Fibroblast of skin of abdomen (primary cell): ENCODE measurements at places on chromosomes 5 and 9.

DNA sequence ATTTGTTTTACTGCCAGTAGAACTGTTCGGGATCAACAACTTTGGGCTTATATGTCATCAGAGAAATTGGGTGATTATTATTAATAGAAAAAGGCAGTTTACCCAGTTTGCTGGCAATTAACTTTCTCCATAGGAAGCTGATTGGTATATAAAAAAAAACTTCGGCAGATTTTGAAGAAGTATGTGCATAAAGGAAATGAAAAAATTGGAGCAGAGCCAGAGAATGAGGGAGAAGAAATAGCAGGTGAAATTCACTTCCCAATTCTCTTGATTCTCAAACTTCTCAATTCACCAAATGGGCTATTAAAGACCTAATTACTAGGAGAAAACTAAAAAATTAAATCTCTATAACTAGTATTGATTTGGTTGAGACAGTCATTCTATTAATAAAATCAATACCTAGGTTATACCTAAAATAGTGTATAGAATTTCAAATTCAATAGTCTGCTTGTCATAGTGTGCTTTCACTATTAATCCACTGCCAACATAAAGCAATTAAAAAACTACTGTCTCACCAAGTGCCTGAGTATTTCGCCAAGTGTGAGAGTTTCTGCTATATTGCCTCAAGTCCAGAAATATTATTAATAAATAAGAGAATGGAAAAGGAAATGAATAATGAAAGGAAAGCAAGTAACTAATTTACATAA, 47.5 kb downstream of the STX17 start:
- DNase-seq: no peak

DNA sequence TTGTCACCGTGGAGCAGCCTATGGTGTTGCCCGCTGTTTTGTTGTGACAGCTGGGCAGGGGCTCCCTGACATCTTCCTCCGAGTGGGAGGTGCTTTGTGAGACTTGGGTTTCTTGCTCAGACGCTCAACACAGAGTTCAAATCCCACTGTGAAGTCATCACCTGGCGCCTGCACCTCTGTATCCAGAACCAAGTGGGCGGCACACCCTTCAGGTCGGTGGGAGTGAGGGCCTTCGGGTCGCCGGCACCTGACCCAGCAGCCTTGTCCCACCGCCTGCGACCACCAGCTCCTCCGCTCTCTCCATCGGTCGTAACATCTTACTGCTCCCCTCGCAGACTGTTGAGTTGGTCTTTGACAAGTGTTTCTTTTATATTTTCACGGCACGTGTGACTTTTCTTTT, 37.6 kb upstream of the EXOC3 start:
- DNase-seq: no peak

DNA sequence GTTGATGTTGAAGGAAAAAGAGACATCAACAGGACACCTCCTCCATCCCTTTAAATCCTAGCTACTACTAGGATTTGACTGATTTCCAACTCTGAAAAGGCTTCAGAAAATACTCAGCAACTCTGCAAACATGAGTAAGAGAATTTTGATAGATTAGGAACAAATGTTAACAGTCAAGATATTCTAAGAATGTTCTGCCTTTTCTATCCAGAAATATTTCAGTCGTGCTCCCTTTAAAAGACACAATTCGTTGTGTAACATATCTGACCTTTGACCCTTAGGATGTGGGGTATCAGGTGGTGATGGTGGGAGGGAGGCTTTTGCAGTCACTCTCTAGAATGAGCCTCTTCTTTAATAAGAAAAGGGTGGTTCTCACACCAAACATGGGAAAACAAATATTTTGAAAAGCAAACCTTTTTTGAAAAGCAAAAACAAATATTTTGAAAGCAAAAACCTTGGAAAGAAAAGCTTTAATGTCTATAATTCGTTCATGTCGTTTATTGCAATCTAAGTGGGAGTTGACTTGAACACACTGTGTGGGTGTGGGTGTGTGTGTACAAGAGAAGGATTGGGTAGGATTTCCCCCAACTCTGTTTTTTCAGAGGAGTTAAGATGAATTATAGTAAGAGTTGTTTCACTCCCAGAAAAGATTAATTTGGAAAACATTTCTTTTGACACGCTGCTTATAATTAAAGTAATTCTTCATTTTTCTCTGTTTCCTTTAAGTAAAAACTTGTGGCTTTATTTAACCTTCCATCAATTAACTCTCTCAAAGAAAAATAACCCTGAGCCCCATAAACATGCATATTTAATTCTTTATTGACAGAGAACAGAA, 152.8 kb downstream of the TMEM167A start:
- no peak for DNase-seq

DNA sequence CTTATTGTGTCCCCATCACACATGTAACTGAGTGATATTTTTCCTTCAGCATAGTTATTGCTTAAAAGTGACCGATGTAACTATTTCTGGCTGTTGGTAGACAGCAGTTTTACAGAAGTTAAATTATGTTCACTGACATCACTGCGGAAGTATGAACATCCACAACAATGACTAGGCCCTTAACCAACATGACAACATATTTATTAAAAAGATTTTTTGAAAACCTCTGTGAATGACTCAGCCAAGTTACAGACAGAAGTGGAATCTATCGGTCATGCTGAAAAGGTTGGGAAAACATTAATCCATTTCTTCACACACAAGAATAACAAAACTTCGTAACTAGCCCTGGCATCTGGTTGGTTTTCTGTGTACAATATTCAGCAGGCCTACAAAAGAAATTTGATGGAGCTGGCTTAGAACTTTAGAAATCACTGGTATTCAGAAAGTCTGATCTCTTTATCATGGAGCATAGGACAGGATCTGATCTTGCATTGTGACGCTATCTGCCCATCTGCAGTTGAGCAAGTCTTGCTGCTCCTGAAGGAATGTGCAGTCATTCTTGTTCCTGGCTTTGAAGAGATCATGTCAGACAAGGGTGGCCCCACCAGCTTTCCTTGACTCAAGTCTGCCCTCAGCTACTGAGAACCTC, 6.5 kb downstream of the GLIS3 start:
- DNase-seq: peak; percentile 97

DNA sequence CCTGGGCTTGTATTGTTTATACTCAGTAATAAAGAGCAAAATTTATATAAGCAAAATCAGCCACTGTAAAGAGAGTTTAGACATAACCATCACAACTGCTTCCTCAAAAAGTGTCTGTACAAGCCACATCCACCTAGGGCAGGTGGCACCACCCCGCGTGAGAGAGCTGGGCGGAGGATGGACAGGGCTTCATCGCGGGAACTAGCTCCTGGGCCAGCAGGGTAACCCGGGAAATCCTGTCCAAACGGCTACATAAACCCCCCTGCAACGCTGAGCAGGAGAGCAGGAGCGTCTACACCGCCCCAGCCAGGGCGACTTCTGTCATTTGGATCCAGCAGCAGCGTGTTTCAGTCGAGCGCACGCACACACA, 1.3 kb downstream of the SLC6A3 start:
- DNase-seq: no peak

DNA sequence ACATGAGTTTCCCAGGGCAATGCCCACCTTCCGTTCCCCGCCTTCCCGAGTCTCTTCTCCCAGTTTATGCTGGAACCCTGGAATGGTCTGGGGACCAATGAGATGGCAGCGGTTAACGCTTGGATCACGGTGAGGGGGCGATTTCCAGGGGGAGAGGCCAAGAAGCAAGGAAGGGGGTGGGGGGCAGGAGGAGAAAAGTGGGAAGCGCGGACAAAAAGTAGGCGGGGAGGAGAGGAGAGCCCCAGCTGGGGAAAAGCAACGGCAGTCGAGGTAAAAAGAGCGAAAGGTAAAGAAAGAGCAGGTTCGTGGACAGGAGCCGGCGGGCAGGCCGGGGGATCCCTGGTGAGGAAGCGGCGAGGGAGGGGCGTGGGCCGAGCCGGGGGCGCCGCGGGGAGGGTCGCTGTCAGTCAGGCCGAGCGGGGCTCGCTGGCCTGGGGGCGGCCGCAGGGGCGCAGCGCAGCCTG, 508 bp upstream of the SNCAIP start:
- DNase-seq: no peak

DNA sequence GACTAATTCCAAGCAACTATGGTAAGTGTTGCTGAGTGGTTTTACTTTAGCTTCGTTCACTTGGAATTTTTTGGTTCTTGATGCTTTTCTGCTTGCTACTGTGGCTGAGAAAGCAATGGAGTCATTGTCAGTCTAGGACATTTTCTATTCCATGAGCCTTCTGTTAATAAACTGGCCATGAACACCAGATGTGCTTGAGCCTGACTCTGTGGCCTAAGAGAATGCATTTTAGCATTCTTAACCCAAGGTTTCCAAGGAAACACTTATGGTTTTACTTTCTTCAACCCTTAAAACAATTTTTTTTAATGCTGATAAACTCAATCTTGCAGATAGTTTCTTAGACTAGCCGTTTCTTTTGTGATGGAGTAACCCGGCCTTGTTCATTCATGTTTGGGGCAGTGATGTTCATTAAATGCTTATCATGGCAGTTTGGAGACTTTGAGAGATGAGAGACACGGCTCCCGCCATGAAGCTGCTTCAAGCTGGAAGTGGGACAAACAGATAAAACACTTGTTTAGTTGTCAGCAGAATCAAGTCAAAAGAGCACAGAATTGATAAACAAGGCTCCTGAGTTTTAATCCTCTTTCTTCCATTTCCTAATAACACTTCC, 42.4 kb downstream of the OSTF1 start:
- peak; percentile 45 for DNase-seq

GRCh38 chr5:112995764-112996618, 19.4 kb downstream of the DCP2 start:
- peak; percentile 67 for DNase-seq

- no peak for DNase-seq
Measured at GRCh38 chr5:144313147-144313726, 142.6 kb downstream of the KCTD16 start.
